Vagina (tissue), 2 donors: ENCODE measurements at places on chromosomes 16 and 17.
A peak's percentile ranks its signal among the peaks of the same experiment; 100 is the strongest.

DNA sequence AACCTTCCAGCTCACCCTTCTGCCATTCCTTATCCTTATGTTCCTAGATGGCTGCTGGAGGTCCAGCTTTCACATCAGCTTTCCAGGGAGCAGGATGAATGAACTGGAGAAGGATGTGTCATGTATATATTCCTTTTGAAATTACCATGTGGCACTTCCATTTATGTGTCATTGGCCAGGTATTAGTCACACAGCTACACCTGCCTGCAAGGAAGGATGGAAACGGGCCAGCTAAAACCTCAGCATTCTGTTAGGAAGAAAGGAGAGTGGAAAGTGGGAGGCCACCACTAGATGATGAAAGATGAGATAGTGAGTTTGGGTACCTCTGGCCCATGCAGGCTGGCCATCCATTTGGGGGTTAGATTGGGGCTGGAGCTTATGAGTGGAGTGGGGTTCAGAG lies 67.5 kb downstream of the KSR1 start:
- DNase-seq = no peak

GRCh38 chr17:51778842-51779241 lies 379.7 kb downstream of the CA10 start:
- no peak for DNase-seq

DNA sequence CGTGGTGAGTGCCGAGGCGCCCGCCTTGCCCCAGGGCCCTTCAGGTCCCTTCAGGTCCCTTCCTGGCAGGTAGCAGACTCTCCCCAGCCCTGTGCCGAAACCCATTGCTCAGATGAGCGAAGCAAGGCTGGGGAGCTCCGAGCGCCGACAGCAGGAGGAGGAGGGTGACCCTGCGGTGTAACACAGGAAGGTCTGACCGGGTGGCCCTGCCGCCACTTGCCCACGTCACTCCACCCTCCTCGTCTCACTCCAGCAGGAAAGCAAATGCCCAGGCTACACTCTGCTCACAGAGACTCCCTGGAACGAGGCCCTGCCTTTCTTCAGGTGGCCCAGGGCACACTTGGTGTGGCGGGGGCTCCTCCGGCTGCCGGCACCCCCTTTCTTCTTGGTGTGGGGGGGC lies 57.2 kb downstream of the ACTG1 start:
- DNase-seq = no peak

GRCh38 chr17:15485045-15485444 lies 17.6 kb upstream of the CDRT4 start:
- no peak for DNase-seq

GRCh38 chr17:68599552-68600066 lies 1.6 kb downstream of the FAM20A start:
- DNase-seq = no peak

- peak; percentile 37 for DNase-seq
Measured at GRCh38 chr16:35296962-35297653, 1837.7 kb downstream of the TP53TG3F start.

DNA sequence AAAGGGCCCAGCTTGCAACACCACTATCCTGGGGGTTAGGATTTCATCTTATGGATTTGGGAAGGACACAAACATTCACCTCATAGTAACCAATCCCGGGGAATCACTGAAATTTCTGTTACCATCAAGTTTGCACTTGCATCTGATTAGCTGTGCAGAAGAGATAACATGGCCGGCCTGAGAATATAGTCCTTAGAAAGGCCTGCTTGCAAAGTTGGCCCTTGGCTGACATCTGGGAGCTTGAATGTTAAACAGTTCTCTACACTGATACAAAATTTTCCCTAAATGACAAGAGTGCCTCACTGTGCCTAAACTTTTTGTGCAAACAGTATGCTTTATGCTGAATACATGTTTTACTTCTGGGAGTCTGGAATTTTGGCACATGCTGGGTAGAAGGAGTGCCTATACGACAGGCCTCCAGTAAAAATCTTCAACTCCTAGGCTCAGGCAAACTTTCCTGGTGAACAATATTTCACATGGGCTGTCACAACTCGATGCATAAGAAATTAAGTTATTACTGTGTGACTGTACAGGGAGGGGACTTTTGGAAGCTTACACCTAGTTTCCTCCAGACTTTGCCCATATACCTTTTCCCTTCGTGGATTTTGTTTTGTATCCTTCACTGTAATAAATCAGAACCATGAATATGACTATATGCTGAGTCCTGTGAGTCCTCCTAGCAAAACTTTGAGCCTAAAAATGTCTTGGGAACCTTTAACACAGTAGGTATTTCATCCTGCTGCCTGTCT lies 31.3 kb downstream of the TBC1D3B start:
- DNase-seq = no peak

DNA sequence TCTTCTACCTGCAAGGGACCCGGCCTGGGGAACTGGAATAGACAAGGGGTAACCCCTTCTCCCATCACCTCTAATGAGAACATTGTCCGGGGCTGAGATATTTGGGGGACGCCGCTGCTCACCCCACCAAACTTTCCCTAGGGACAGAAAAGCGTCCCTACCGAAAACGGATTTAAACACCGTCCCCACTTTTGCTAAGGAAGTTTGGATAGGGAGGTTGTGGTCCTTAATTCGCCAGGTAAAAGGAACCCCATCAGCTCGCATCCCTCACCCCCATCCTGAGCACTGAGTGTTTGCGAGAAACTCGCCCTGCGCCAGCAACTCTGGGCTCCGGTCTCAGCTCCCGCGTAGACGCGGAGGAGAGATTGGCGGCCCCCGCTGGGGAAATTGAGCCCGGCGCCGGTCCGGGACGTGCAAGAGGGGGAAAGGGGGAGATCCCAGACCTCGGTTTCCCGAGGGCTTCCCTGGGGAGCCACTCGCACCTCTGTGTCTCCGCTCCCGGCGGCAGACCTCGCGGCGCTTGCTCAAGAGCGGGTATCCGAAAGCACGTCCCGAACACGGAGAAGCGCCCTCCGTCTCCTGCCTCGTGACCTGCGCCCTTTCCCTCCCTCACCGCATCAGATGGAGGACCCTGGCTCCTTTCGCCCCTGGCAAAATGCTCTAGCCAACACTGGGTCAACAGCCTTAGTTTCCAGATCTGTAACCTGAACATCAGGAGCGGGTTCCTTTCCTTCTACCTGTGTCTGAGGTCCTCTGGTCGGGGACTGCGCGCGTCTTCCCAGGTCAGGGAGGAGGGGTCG lies 3.1 kb upstream of the SOX9 start:
- DNase-seq = no peak

- DNase-seq = no peak
Measured at GRCh38 chr17:31226373-31226772, 70.7 kb downstream of the OMG start.

DNA sequence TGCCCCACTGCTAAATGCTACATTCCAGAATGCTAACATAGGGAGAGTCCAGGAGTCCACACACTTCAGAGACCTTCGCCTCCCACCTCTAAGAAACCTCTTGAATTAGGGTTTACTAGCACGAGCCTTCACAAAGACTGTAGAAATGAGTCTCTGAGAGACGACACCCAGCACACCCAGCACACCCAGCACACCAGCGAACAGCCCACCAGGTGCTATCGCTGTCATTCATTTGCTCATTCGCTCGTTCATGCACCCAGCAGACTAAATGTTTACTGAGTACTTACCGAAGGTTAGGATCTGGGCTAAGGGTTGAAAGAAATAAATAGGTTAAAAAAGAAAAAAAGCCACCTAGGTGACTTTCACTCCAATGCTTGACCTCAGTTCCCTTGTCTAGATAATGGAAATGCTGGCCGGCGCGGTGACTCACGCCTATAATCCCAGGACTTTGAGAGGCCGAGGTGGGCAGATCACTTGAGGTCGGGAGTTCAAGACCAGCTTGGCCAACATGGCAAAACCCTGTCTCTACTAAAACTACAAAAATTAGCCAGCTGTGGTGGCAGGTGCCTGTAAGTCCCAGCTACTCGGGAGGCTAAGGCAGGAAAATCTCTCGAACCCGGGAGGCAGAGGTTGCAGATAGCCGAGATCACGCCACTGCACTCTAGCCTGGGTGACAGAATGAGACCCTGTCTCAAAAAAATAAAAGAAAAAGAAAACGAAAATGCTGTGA lies 100.8 kb downstream of the ADCY9 start:
- no peak for DNase-seq

GRCh38 chr17:27566671-27567562 lies 64.1 kb upstream of the LGALS9 start:
- DNase-seq = no peak

- no peak for DNase-seq
Measured at GRCh38 chr17:64622931-64623654, 39.0 kb downstream of the SMURF2 start.

DNA sequence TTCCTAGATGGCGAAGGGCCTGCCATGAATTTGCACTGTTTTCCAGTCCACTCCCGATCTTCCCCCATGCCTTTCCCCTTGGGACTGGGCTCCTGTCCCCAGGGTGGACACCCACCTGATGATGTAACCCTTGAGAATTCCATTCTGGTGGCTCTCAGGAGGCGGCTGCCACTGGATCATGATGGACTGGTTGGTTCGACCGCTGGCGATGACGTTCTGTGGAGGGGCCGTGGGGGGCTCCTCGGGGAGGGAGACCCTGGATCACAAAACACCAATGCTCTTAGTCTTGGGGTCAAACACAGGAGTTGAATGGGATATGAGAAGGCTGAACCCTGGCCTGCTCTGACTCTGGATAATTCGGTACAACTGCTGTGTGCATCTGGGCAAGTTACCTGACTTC lies 107.2 kb upstream of the CDC42EP4 start:
- no peak for DNase-seq

DNA sequence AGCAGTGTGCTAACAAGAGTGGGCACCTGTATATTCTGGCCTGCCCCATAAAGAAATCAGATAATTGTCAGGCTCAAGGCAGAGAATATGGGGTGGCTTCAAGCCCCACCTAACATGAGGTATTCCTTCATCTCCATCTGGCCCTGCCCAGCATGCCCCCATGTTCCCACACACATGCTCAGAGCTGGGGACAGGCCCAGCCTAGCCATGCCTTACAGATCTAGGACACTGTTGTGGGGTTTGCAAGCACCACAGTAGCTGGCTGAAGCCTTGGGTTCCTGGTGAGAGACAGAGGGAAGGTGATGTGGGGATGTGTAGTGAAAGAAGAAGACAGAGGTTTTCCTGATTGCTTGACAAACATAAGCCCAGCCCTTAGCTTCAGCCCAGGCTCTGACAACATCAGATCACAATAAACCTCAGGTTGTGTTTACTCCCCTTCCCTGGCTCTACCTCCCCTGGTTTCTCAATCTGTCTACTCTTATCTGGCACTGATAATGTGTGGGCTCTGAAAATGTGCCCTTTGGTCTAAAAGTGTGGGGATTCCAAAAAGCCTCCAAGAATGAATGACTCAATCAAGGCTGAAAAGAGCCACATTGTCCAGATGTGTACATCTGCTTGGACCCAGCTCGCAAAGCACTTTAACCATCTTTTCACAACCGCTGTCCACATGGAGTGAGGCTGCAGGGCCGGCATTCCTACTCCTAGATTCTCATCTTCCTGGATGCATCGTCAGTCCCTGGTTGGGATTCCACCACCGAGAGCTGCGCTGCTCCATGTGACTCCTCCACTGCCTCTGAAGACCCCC lies 34.4 kb downstream of the CDRT4 start:
- no peak for DNase-seq

DNA sequence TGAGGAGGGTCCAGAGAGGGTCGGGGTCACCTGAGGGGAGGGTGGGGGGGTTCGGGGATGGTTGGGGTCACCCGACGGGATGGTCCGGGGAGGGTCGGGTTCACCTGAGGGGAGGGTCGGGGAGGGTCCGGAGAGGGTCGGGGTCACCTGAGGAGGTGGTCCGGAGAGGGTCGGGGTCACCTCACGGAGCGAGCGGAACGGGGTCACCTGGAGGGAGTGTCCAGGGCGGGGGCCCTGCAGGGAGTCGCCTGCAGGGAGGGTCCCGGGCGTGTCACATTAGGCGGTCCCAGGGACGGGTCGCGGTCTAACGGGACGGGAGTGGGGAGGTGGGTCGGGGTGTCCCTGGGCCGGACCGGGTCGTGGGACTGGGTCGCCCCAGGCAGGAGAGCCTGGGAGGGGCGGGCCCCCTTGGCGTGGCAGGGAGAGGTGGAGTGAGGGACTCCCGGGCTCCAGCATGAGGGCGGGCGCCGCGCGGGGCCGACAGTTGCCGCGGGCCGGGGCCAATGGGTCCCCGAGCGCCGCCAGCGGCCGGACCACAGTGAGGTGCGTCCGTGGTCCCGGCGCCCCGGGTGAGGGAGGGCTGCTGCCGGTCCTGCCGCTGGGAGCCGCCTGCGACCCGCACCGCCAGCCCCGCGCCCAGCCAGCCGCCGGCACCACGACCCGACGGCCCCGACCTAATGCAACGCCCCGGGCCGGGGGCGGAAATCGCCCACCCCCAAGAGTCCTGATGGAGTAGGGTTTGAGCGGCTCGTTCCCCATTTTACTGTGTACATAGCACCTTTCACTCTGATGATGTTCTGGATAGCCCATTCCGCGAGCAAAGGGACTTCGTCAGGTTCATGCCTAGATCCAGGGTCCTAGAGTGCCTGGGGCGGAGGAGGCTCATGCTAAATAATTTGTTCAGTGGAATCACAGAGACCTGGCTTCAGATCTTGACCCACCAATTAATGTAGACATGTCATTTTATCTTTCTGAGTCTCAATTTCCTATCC lies 1.2 kb upstream of the ABCA3 start:
- no peak for DNase-seq

DNA sequence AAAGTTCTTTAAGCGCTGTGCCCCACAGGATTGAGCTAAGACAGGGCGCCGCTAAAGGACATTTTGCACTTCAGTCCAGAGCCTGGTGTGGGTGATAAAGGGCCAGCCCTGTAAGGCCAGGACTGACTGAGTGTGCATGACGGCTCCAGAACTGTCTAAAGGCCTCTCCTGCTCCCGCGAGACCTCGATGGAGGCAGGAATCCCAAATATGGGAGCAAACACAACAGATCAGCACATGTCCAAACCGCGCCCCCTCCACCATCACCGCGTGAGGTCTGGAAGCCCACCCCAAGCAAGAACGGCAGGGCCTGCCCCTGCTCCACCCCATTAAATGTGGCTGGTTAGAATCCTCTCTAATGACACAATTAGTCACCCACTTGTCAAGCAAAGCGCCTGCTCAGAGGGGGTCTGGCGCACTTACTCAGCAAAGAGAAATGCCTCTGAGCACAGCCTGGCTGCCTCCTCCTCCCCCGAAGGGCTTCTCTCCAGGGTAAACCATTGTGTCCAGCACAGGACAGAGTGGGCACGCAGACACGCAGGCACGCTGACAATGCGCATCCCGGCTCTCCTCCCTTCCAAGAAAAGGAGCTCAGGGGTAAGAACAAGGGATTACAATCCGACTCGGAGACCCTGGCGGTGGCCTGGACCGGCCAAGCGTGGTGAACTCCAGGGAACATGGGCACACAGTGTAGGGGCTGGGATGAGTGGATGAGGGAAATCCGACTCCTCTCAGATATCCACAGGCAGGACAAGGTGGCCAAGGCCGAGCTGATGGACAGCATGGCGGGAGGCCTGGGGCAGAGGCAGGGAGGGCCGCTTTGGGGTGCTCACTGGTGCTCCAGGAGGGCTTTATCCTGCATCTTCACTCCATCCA lies 1.5 kb downstream of the MXRA7 start:
- DNase-seq = no peak

DNA sequence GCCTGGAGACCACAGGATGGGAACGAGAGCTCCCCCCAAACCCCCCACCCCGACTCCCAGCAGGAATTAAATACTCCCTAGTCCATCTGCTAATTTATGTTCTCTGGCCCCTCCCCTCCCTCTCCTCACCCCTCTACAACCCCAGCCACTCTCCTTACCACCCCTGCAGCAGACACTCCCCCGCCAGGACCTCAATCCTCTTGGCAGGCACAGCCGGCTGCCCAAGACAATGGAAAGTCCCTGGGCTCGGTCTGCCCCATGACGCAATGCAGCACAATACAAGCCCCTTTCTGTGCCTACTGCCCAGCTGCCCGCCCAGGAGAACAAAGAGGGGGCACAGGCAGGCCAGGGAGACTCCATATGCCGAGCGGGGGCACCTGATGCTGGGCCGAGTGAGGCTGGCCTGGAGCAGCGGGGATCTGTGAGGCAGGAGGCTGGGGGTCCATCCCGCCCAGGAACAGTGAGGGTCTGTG lies 30.3 kb upstream of the CDC42EP4 start:
- no peak for DNase-seq
